ENCODE measurements at places on chromosomes 2 and 18. TPM values are rescaled to one million over a fixed set of nuclear protein-coding genes. Genes with fewer than 3 reads are reported as not detected.

GRCh38 chr2:1521191-1521877, 108.1 kb downstream of the TPO start:
- DNase-seq: no peak

The ZAP70 gene
- polyA plus RNA-seq: 4.0 TPM

DNA sequence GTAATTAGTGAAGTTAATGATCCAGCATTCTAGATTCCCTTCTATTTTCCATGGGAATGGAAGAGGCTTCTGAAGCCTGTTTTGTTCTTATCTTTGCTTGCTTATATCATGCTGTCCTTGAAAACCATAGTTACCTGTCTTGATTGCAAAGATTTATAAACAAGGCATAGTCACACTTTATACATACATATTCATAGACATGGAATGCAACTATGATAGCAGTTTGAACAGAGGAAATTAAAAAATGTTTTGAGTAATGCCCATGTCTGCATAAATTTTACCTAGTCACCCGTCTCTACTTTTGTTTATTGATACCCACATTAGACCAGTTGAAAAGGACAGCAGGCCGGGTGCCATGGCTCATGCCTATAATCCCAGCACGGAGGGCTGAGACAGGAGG, 289.0 kb downstream of the PTPRM start:
- DNase-seq: no peak

GRCh38 chr18:37175727-37176620, 347.0 kb downstream of the KIAA1328 start:
- no peak for DNase-seq

The UGT1A5 gene
- polyA plus RNA-seq: not detected

The C1QL2 gene
- polyA plus RNA-seq: not detected

- no peak for DNase-seq
These were observed 3.4 kb downstream of the GEN1 start for GRCh38 chr2:17757321-17757720.

GRCh38 chr18:35716169-35716831, 134.8 kb downstream of the GALNT1 start:
- DNase-seq: no peak

The PKDCC gene
- 114 TPM for polyA plus RNA-seq

The HNMT gene
- polyA plus RNA-seq: 22.0 TPM

The MC4R gene
- 0.19 TPM for polyA plus RNA-seq

DNA sequence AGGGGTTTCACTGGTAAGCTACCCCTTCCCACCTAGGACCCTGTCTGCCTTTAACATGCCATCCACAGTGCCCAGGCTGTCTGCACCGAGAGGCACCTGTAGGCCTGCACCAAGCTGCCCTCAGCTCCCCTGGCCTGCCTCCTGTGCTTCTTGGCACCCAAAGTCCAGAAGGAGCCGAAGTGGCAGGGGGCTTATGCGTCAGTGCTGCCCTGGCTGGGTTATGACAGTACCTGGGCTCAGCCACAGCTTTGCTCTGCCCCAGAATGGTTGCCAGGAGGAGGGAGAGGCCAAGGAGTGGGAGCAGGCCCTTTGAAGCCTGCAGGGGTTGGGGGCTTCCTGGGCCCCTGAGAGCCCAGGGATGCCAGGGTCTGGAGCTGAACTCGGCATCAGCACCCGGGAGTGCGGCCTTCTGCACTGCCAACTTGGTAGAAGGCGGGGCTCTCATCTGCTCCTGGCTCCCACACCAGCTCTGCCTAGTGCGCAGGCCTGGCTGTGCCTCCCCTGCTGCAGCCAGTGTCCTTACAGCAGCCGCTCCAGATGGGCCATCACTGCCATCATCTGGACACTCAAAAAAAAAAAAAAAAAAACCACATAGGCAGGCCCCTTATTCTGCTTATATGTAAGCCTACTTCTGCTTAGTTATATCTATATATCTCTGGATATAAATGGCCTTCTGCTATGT, 155.4 kb downstream of the THSD7B start:
- DNase-seq: no peak

DNA sequence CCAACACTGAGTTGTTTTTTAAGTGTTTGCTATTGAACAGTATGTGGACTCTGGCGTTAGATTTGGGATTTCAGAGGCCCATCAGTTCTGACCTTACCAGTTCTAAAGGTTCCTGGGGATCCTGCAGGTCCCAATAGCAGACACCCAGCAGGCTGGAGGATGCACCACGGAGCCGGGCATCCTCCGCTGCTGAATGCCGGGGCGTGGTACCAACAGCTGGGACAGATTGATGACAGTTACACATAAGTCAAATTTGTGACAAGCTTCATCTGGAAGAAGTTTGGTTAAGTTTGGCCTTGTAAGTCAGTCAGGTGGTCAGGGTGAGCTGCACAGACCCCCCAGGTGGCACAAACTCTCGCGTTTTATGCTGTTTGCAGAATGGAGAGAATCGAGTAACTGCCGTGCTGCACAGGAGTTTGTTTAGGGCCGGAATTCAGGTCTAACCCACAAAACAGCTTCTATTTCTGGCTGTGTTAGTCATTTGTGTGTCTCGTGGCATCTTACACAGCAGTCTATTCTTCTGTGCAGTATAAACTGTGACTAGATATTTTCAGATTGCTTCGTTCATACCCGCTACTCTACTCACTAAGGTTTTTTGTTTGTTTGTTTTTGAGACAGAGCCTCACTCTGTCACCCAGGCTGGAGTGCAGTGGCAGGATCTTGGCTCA, 19.2 kb downstream of the CTDP1 start:
- DNase-seq: no peak

- DNase-seq: peak; percentile 77
These were observed 920 bp downstream of the GULP1 start for GRCh38 chr2:188292348-188293239.

DNA sequence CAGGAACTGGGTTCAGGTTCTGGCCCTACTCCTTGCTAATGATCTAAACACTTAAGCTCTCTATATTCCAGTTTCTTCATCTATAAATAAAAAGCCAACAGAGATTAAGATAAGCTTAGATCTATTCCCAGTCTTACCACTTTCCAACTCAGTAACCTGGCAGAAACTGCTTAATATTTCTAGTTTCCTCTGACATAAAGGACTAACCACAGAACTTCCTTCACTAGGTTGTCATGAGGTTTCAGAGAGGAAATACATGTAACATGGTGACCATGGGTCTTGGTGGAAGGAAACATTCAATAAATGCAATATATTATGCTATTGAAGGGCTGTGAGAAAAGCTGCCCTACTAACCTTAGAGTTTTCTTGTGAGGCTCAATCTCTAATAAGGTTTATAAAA, 114.4 kb upstream of the PDE1A start:
- DNase-seq: no peak
